Ammon's horn (tissue), 1 donor: ENCODE measurements at places on chromosomes 13 and 19.

- DNase-seq = no peak
Observed at GRCh38 chr19:39297931-39298634, 1.9 kb downstream of the IFNL1 start.

DNA sequence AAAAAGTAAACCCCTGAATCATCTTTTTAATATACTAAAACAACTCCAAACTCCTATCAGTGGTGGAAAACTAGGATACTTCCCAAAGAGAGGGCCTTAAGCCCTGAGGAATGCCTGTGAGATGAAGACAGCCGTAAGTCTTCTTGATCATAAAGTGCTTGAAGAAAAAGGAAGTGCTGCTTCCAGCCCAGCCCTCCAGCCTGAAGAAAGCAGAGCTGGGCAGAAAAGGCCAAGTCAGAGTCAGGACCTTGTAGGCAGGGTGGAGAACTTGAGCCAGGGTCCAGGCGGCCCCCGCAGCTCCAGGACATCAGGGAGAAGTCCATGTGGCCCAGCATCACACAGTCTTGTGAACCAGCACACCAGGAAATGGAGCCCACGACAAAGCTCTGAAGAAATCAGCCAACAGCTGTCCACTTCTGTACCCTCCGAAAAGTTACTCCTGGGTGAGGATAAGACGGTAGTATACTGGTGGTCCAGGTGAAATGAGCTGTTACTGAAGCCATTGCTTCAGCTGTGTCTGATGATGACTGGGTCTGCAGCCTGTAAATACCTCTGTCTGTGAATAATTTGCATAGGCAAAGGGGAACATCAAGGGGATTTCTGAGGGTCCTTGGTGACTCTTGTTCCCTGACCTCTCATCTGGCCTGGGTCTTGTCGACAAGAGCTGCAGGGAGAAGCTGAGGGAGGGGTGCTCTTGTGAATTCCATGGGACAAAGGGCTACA is 18.7 kb upstream of the CRYL1 start:
- DNase-seq = no peak

DNA sequence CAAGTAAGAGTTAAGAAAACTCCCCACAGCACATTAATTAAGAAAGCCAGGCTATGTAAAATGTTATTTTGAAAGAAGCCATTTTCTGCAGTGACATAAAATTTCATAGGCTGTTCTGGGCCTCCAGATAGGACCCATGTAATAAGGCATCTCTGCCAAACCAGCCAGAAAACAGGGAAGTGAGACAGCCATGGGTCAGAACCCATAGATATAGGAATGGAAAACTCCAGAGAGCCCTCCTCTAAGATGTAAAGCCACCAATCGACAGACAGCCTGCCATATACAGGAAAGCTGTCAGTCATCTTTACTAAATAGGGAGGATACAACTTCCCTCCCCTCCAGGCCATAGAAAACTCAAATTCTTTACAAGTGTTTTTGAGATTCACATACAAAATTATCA is 493.3 kb downstream of the COG6 start:
- DNase-seq = no peak

GRCh38 chr13:90455823-90456222 is 891.7 kb upstream of the MIR17HG start:
- DNase-seq = no peak

GRCh38 chr19:40982594-40983101 is 8.4 kb upstream of the CYP2B6 start:
- DNase-seq = peak; percentile 31

DNA sequence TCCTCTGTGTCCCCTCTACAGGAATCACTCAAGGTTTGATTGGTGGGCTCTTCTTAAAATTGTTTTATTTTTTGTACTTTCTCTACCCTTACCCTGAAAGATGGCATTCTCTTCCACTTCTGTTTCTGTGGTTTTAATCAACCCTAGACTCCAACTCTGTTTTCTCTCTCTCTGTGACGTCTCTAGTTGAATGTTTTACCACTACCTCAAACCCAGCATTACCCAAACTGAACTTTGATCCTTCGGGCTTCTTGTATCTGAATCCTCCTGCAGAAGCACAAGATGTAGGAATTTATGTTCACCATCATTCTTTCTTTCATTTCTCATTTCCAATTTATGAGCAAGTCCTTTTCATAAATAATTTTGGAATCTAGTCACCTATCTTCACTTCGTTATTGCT is 39.9 kb downstream of the PCCA start:
- DNase-seq = no peak

DNA sequence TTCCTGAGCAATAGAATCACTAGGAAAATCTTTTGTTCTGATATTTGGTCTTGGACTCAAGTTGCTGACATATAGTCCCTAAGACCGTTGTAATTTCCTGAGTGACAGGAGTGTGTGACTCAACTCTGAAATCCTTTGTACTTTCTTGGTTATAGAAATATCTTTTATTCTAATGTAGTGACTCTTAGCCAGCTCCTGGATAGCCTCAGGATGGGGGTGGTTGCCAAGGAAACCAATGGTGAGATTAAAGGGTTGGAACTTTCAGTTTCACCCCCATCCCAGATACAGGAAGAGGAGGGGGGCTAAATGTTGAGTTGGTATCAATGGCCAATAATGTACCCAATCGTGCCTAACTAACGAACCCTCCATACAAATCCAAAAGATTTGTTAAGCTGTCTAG is 41.8 kb downstream of the MBD3L2B start:
- no peak for DNase-seq
